ENCODE measurements at places on chromosomes 1 and 21.

- DNase-seq = no peak
Observed at GRCh38 chr1:19003371-19004290, 47.2 kb upstream of the IFFO2 start.

GRCh38 chr1:226965581-226966440 lies 25.7 kb downstream of the COQ8A start:
- DNase-seq = no peak

DNA sequence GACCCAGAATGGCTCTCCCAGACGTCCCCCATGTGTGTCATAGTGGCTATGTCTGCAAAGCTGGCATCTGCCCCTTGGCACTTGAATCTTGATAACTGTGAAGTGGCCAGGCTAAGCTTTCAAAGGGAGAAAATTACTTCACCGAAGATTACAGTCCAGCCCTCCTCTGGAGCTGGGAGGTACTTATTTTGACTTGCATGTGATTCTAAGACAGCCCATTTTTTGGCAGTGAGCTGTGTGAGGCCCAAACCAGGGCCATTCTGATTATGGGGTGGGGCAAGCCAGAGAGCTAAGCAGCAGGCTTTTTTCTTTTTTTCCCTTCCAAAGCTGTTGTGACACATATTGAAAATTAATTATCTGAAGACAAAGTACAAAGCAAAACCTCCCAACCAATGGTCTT lies 42.1 kb upstream of the C8B start:
- DNase-seq = no peak

DNA sequence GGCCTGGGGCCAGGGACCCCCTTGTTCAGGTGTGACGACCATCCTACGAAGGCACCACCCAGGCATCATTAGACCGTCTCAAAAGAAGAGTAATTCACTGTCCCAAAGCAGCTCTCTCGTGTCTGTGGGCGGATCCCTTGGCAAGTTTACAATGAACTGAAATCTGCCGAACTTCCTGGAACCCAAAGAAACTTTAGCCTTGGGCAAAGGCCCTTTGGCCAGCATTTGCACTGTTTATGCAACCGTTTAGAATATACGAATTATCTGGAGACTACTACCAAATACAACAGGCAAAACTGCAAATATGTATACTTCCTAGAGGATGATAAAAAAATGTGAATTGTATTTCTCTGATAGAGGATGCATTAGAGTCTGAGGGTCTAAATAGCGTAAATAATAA lies 1.4 kb upstream of the SOD1 start:
- no peak for DNase-seq

GRCh38 chr1:84736445-84736844 lies 46.2 kb upstream of the SSX2IP start:
- no peak for DNase-seq
